ENCODE measurements at places on chromosomes 2 and 18. TPM values are rescaled to one million over a fixed set of nuclear protein-coding genes. Genes with fewer than 3 reads are reported as not detected.

PPP4R1 gene
- 115 TPM for total RNA-seq

KRTCAP3 gene
- 29.4 TPM for total RNA-seq

ADCY3 gene
- 37.5 TPM for total RNA-seq

ROCK2 gene
- 14.1 TPM for total RNA-seq

NAT8 gene
- not detected for total RNA-seq

Measured in hair follicular keratinocyte (primary cell).